ENCODE measurements at places on chromosomes 12 and 14.

- no peak for DNase-seq
These were observed 363.4 kb downstream of the MED13L start for GRCh38 chr12:115914122-115914521.

DNA sequence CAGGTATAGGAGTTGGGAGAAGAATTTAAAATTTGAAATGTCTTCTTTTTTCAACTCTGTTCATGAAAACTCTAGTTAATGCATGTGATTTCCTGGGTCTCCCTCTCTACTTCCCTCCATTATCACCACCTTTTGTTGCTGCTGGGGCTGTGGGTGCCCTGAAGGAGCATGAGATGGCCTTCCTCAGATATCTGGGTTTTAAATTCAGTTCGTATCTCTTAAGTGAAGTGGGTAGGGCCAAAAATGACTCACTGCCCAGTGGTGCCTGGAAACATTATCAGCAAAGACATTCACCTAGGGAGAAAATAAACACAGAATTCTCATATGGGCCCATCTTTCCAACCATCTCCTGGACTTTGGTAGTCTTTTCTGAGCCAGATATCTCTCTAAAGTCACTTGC lies 234.9 kb upstream of the PLEKHG7 start:
- no peak for DNase-seq

DNA sequence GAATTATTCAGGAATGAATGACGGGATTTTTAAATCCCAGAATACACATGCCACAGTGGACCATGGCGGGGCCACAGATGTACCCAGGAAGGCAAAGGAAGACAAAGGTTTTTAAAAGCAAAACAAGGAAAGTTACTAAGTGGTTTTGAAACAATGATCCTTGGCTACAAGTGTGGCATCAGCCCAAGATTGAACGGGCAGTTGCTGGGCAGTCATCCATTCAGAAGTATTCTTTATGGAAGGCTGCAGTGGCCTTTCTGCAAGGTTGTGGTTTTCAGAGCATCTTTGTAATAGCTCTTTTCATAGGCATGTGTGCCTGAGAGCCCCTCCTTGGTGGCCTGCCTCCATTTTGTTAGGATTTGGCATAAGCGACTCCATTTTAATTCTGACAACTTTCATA lies 13.4 kb upstream of the IFI27 start:
- no peak for DNase-seq

- DNase-seq = no peak
These were observed 16.2 kb downstream of the CDK17 start for GRCh38 chr12:96383991-96384390.
